ENCODE measurements at places on chromosomes 11 and 22.

GRCh38 chr11:61071208-61071681, 31.0 kb upstream of the CD5 start:
- DNase-seq = no peak

GRCh38 chr11:123438131-123438627, 8.1 kb downstream of the GRAMD1B start:
- no peak for DNase-seq

- no peak for DNase-seq
Observed at GRCh38 chr11:9756461-9756860, 92.6 kb downstream of the SWAP70 start.

DNA sequence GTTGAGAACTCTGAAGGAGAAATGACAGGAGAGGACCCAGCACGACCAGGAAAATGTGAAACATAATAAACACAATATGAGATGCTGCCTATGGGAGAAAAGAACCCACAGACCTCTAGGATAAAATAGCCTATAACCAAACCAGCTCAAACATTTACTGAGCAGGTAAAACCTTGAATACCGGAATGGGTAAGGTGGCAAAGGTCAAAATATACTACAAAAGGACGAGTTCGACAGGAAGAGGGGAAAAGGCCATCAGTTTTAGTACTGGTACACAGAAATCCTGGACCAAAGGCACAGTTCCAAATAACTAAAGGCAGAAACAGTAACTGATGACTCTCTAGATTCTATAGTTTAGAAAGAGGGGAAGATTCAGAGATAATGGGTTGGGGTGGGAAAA, 96.3 kb downstream of the AMBRA1 start:
- DNase-seq = no peak

- no peak for DNase-seq
Observed at GRCh38 chr22:30238661-30239487, 7.7 kb downstream of the LIF start.

- no peak for DNase-seq
Observed at GRCh38 chr22:20624161-20624616, 116.8 kb downstream of the MED15 start.

GRCh38 chr22:33737662-33738061, 182.6 kb downstream of the LARGE1 start:
- DNase-seq = no peak
